ENCODE measurements at places on chromosomes 1 and 21. TPM values are rescaled to one million over a fixed set of nuclear protein-coding genes. Genes with fewer than 3 reads are reported as not detected.

ZNF683 gene
- not detected for total RNA-seq

DNA sequence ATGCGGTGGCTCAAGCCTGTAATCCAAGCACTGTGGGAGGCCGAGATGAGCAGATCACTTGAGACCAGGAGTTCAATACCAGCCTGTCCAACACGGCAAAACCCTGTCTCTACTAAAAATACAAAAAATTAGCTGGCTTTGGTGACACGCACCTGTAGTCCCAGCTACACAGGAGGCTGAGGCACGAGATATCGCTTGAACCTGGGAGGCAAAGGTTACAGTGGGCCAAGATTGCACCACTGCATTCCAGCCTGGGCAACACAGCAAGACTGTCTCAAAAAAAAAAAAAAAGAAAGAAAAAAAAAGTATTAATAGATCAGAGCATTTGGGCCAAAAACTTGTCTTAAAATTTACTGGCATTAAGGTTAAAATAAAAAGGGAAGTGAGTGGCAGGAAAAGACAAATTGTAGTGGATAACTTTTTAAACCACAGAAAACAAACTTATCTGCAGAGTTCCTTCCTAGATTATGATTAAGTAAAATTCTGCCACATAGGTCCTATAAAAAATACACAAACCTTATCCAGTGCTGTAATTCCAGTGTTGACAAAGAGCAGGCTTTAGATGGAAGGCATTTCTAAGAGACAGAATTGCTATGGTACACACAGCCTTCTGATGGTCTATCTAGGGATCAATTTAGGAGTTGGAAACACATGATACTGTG is 53.3 kb downstream of the EIF4G3 start:
- no peak for DNase-seq
- no peaks in the 10 kb centered on the region for H3K4me1 ChIP-seq
- no peaks in the 10 kb centered on the region for H3K27me3 ChIP-seq
- no peak overlapping the region for H3K4me3 ChIP-seq

AMY1B gene
- not detected for total RNA-seq

AGT gene
- total RNA-seq = 79.0 TPM

DEPDC1 gene
- total RNA-seq = not detected

DNA sequence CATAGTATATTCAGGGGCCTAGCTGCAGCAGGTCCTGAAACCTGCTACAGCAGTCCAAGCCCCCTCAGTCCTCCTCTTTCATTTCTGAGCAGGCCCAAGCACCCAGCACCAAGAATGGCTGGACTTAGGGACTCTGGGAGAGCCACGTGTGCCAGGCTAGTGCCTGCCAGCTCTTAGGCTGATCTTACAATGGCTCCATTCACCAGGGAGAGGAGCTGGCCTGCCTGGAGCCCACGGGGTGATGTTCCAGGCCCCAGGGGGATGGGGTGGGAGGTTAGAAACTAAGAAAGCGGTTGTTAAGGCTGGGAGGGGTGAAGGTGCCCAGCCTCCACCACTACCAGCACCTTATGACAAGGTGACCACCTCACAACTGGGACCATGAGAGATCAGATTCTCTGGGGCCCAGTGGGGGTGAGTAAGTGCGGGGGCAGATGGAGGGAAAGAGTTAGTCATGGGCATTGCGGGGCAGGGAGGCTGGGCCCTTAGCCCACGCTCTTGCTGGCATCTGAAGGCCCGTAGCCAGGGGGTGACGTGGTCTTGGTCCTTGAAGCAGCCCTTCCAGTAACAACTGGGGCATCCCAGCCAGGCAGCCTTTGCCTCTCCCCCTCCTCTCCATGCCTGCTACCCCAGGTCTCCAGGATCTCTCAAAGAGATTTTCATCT is 30.3 kb upstream of the CLIC4 start:
- H3K4me1 ChIP-seq = peaks cover 15% of the 10 kb centered on the region
- H3K36me3 ChIP-seq = no peaks in the 10 kb centered on the region
- peak; percentile 86 for DNase-seq
- H3K27me3 ChIP-seq = no peaks in the 10 kb centered on the region

DNA sequence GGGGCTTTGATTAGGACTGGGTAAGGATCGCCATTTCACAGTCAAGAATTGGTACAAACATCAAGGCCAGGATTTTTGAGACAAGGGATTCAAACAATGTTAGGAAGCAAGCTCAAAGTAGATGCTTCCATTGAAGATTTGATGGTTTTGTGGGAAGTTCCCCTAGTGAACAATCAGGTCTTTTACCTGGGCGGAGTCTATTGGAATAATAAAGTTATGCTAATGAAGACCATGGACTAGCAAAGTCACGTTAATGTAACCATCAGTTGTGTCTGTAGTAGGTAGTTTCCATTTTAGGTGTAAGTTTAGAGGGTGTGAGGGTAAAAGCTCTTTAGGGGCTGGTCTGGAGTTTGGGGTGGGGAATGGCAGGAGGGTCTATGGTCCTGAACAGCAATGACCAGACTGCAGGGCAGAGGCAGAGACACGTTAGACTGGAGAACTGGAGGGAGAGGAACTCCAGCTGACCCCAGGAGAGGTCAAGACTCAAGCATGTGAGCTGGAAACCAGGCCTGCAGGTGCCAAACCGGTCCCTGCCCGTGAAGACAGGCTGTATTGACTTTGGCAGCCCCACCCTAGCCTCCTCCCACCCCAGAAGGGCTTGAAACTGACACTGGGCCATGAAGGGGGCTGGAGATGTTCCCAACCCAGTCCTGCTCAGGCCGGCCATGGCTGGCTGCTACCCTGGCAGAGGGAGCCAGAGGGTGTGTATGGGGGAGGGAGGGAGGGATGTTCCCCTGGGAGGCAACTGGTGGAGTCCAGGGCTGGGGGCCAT is 36.0 kb upstream of the GPR37L1 start:
- H3K4me1 ChIP-seq = no peaks in the 10 kb centered on the region
- no peaks in the 10 kb centered on the region for H3K36me3 ChIP-seq
- H3K27me3 ChIP-seq = no peaks in the 10 kb centered on the region
- H3K27ac ChIP-seq = no peak overlapping the region

HLX gene
- total RNA-seq = 39.3 TPM

DNA sequence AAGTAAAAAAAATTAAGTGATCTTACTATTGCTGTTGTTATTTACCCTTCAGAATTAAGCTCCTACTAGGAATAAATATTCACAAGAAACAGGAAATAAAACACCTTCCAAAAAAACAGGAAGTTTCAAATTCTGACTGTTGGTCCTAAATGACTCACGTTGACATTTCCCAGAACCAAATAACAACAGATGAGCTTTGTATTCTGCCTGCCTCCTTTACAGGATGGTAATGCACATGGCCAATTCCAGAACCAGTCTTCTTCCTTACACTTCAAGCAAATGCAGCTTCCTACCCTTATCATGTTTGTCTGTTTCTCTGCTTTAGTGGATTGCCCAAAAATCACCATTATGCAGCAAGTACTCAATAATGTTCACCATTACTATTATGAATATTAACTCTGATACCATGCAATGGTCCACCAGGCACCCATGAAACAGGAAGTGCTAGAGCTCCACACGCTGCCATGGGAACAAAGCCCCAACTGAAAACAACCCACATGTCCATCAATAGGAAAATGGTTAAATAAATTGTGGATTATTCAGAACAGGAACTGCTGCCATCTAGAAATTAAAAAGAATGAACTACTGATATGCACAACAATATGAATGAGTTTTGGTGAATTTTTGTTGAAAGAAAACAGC is 8.9 kb downstream of the CASP9 start:
- no peaks in the 10 kb centered on the region for H3K27me3 ChIP-seq
- H3K4me3 ChIP-seq = no peak overlapping the region
- H3K36me3 ChIP-seq = peaks cover 21% of the 10 kb centered on the region
- no peak overlapping the region for H3K27ac ChIP-seq
- H3K4me1 ChIP-seq = no peaks in the 10 kb centered on the region

HSPA6 gene
- 1.9 TPM for total RNA-seq

ZNF697 gene
- 0.11 TPM for total RNA-seq

FAM72A gene
- total RNA-seq = 0.75 TPM

CD1B gene
- not detected for total RNA-seq

HES5 gene
- not detected for total RNA-seq

PRR9 gene
- not detected for total RNA-seq

- H3K27me3 ChIP-seq = no peaks in the 10 kb centered on the region
- no peaks in the 10 kb centered on the region for H3K36me3 ChIP-seq
- H3K4me1 ChIP-seq = no peaks in the 10 kb centered on the region
- no peak for DNase-seq
These were observed 7.9 kb upstream of the TNNT2 start for GRCh38 chr1:201385299-201385891.

DNA sequence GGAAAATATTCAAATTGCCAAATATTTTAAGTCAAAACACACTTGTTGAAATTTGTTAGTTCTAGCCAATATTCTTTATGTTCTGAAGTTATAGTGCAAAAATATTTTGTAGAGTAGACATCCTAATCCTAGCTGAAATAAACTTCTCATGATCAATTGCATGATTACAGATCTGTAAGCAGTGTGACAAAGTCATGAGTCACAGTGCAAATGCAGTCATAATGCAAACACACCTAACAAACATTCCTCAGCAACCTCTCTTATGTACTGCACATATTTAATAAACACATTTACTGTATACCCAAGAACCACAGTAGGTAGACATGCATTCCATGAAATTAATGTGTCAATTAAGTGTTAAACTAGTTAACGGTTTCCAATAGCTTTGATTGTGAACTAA is 1857.4 kb downstream of the NCAM2 start:
- H3K4me3 ChIP-seq = no peak overlapping the region
- DNase-seq = no peak
- no peak overlapping the region for H3K27ac ChIP-seq
- H3K4me1 ChIP-seq = no peaks in the 10 kb centered on the region
- H3K36me3 ChIP-seq = no peaks in the 10 kb centered on the region

DNA sequence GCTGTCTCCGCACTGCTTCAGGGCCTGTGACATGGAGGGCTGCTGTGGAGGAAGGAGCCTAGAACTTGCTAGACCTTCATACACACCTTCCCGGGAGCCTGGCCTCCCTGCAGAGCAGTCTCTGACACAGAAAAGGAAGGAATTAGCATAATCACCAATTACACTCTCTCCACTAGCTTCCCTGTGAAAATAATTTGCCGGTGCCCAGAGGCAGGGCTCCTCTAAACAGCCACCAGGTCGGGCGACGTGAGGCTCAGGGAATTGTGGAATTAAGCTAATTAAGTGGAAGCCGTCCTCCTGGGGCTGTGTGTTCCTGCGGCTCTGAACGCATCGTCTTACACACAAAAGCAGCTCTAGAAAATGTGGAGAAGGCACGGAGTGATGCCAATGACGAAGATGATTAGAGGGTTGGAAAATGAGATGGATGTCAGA is 82.6 kb downstream of the NENF start:
- H3K36me3 ChIP-seq = no peaks in the 10 kb centered on the region
- H3K4me3 ChIP-seq = no peak overlapping the region
- no peak for DNase-seq
- no peaks in the 10 kb centered on the region for H3K4me1 ChIP-seq
- no peaks in the 10 kb centered on the region for H3K27me3 ChIP-seq

DNA sequence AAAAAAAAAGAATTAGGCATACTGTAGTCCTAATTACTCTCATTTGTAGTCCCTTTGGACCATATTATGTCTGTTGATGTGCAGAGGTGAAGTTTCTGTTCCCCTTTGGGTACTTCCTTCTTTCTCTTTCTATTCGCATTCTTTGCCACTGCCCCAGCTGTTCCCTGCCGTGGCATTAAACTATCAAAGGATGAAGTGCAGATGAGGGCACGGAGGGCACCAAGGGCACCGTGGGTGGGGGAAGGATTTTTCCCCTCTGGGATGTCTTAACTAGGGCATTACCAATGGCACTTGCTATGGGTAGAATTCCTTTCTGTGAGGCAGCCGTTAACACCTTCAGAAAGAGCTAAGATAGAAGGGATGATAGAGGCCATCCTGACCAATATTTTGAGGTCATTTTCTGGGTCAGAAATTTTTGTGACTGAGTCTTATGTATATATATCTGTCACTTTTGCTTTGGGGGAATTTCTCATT is 4.9 kb upstream of the MAPKAPK2 start:
- peaks cover 5% of the 10 kb centered on the region for H3K4me1 ChIP-seq
- no peak overlapping the region for H3K27ac ChIP-seq
- no peak overlapping the region for H3K4me3 ChIP-seq
- H3K36me3 ChIP-seq = no peaks in the 10 kb centered on the region

DNA sequence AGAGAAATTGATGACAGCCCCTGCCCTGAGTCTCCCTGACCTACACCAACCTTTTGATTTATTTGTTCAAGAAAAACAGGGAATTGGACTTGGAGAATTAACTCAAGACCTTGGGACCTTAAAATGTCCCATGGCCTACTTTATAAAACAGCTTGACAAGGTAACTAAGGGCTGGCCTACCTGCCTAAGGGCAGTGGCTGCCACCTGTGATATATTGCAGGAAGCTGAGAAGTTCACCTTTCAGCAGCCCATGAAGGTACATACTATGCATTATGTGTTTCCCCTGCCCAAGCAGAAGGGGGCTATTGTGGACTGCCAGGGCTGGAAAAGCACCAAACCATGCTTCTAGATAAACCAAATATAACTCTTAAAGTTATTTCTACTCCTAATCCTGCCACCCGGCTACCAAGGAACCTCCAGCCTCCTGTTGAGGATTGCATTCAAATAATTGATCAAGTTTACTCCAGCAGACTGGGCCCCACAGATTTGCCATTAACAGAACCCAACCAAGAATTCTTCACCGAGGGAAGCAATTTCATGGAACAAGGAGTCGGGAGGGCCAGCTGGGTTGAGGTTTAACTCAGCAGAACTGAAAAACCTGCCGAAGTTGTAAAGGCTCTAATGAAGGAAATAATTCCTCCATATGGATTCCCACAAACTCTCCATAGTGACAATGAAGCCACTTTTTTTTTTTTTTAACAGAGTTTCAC is 28.2 kb downstream of the LACTBL1 start:
- H3K4me3 ChIP-seq = no peak overlapping the region
- no peak for DNase-seq
- H3K4me1 ChIP-seq = no peaks in the 10 kb centered on the region
- no peak overlapping the region for H3K27ac ChIP-seq
- H3K36me3 ChIP-seq = no peaks in the 10 kb centered on the region

DNA sequence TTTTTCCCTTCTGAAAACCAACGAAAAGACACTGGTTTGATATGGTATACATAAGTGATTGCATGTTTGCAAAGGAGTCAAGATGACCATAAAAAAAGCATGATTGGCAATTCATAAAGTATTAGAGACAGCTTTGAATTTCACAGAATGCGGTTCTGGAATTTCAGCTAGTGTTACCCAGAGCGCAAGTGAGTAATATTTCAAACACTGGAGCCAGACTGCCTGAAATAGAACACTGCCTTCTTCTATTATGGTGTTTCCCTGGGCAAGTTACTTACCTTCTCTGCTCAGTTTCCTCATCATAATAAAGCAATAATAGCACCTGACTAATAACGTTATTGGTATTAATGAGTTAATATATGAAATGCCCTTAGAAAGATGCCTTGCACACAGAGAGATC is 54.7 kb downstream of the NEGR1 start:
- DNase-seq = no peak
- no peaks in the 10 kb centered on the region for H3K4me1 ChIP-seq
- H3K27me3 ChIP-seq = no peaks in the 10 kb centered on the region
- H3K4me3 ChIP-seq = peak overlapping the region; percentile 5
- no peaks in the 10 kb centered on the region for H3K36me3 ChIP-seq

GRCh38 chr1:238681451-238681850 is 704.9 kb upstream of the CHRM3 start:
- no peak overlapping the region for H3K27ac ChIP-seq
- no peaks in the 10 kb centered on the region for H3K4me1 ChIP-seq
- H3K27me3 ChIP-seq = no peaks in the 10 kb centered on the region
- H3K4me3 ChIP-seq = no peak overlapping the region
- no peak for DNase-seq
- no peaks in the 10 kb centered on the region for H3K36me3 ChIP-seq

MRPL9 gene
- 64.8 TPM for total RNA-seq

GRCh38 chr1:92398519-92398918 is 88.2 kb downstream of the GFI1 start:
- no peaks in the 10 kb centered on the region for H3K36me3 ChIP-seq
- DNase-seq = no peak
- H3K4me3 ChIP-seq = no peak overlapping the region
- no peaks in the 10 kb centered on the region for H3K4me1 ChIP-seq

All from ascending aorta (tissue), 2 donors.